ENCODE measurements at places on chromosomes 6 and 20.

GRCh38 chr6:113352029-113352801 is 504.9 kb upstream of the MARCKS start:
- no peak for DNase-seq

GRCh38 chr20:51945881-51946280 is 143.6 kb upstream of the SALL4 start:
- no peak for DNase-seq

DNA sequence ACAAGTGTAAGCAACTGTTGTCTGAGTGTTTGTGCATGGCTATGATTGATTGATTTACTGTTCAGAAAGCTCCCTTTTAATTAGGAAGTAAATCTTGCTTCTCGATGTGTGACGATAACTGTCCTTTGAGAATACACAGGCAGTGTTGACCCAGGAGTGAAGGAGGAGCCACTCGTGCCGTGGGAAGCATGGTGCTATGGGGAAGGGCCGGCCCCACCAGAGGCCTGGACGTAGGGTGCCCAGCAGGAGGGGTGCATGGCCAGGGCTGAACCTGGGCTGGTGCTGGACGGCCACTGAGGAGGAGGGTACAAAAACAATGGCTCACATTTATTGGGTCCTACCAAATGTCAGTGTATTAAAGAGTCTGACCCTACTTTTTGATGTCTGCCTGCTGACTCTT is 60.7 kb downstream of the ANKRD60 start:
- DNase-seq = no peak

GRCh38 chr6:113595911-113596376 is 261.2 kb upstream of the MARCKS start:
- no peak for DNase-seq

- no peak for DNase-seq
Measured at GRCh38 chr6:37822851-37823682, 3.5 kb downstream of the ZFAND3 start.

GRCh38 chr20:9141921-9142320 is 73.0 kb downstream of the PLCB4 start:
- no peak for DNase-seq

DNA sequence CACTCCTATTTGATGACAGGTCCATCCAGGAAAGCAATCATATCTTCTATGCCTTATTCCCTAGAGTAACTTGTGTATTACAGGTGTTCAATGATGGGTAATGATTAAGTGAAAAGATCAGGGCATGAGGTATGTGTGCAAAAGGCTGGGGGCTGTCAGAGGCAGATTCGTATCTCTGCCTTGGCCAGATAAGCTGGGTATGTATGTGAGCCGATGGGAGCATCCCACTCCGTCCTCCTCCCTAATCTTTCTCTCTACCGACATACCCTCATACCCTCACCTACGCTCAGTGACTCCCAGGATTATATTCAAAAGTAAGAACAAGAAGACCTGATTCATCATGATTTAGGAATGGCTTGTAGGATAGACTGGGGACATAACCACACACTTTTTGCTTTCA is 238.7 kb downstream of the PLCB1 start:
- DNase-seq = no peak

DNA sequence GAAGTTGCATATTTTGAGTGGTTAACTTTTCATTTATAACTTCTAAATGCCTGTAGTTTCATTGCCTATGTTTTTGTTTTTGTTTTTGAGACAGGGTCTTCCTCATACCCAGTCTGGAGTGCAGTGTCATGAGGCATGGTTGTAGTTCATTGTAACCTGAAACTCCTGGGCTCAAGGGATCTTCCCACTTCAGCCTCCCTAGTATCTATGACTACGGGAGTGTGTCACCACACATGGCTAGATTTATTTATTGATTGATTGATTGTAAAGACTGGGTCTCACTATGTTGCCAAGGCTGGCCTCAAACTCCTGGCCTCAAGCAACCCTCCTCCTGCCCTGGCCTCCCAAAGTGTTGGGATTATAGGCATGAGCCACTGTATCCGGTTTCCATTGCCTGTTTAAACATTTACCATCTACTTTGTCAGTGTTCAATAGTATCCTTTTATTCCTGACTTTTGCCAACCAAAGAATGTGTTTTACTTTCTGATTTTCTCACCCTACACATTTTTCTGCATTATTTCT is 144.6 kb downstream of the CDKAL1 start:
- DNase-seq = no peak

GRCh38 chr6:145070791-145071190 is 664.5 kb downstream of the EPM2A start:
- no peak for DNase-seq

DNA sequence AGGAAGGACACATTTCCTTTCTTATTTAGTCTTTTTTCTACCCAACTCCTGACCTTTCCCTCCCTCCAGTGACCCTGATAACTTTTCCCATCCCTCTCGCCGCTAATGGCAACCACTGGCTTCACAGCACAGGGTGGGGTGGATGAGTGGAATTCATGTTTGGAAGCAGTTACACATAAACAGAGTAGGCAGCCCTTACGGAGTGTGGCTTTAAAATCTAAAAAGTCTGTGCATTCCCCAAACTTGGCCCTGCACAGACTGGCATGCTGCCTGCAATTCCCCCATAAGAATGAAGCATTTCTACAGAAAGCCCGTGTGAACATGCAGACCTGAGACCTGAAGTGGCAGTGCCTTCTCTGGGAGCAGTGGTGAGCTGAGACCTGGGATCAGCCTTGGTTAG is 275.9 kb upstream of the PRND start:
- DNase-seq = no peak

DNA sequence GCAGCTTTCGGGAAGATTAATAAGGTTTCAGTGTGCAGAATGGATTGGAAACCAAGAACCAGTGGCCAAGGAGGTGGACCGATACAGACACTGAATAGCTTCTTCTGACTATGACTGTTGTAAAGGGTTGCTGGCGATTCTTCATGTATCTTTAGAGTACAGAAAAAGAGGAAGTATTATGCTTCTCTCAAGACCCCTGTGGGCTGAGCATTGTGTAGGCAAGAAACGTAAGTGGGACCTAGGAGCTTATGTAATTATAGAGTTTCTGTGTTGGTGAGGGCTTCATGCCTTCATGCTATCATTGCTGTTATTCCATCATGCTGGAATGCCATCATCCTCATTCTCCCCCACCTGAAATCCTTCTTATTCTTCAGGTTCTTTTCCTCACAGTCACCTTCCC is 105.4 kb upstream of the AKIRIN2 start:
- no peak for DNase-seq

DNA sequence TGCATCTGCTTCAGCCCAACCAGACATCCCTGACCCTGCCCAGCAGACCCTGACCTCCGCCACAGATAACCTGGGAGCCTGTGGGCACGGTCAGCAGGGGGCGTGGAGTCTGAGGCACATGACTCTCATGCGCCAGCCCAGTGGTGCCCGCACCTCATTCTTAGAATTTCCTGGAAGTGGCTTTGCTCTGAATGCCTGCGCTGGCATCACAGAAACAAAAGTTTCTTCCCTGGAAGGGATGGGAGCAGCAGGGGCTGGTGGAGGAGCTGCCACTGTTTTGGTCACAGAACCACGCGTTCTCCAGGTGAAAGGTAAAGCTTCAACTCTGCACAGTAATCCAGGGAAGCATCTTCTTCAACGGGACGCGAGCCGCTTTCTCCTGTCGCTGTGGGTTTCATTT is 67.9 kb upstream of the DUSP22 start:
- no peak for DNase-seq

- DNase-seq = no peak
Measured at GRCh38 chr6:34645627-34646026, 50.9 kb downstream of the ILRUN start.

DNA sequence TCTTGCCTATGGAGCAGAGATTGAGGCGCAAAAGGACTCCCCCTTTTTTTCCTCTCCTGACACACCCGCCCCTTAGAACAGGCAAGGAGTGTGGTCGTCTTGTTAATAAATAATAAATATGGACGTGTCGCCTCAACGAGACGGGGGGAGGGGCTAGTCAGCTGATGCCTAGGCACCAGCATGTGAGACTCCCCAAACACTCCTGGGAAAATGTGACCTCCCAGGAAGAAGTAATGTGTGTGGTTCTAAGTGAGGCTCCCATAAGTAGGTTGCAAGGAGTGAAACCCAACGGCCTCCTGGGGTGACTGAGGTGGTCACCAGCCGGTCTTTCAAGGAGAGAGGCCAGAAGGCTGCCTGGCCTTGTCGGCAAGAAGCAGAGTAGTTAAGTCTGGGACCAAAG is 1.1 kb upstream of the FAXC start:
- no peak for DNase-seq

- no peak for DNase-seq
Measured at GRCh38 chr20:3173610-3174441, 477 bp upstream of the LZTS3 start.

GRCh38 chr20:23257848-23258746 is 92.5 kb upstream of the NXT1 start:
- DNase-seq = no peak

- DNase-seq = no peak
Measured at GRCh38 chr6:10658910-10659698, 35.3 kb downstream of the C6orf52 start.
